ENCODE measurements at places on chromosomes 2 and 18. TPM values are rescaled to one million over a fixed set of nuclear protein-coding genes. Genes with fewer than 3 reads are reported as not detected.

DNA sequence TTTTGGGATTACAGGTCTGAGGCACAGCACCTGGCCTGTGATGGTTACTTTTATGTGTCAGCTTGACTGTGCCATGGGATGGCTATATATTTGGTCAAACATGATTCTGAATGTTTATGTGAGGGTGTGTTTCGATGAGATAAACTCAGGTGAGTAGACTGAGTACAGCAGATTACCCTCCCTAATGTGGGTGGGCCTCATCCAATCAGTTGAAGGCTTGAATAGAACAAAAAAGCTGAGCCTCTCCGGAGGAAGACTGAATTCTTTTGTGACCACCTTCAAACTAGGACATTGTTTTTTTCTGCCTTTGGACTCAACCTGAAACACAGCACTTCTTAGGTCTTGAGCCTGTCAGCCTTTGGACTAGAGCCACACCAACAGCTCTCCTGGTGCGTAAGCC is 49.4 kb upstream of the FIGN start:
- H3K27ac ChIP-seq: no peak overlapping the region
- H3K27me3 ChIP-seq: no peaks in the 10 kb centered on the region
- no peaks in the 10 kb centered on the region for H3K36me3 ChIP-seq
- H3K4me3 ChIP-seq: no peak overlapping the region
- no peaks in the 10 kb centered on the region for H3K4me1 ChIP-seq

DNA sequence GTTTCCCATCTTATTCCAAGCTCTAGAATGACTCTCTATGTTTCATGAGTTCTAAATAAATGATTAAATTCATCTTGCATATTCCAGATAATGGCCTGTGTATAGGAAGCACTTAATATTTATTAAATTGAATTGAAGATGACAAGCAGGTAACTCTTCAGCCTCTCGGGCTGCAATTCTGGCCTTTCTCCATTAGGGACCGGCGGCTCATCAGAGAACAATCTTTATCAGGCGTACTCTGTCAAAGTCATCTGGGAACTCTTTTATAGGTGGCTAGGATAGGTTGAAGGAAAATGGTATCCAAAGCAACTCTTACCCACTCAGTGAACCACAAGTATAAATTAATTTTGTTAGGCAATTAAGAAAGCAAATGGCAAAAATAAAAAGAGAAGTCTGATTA is 308.5 kb downstream of the NOL4 start:
- H3K36me3 ChIP-seq: no peaks in the 10 kb centered on the region
- DNase-seq: no peak
- no peaks in the 10 kb centered on the region for H3K4me1 ChIP-seq

DNA sequence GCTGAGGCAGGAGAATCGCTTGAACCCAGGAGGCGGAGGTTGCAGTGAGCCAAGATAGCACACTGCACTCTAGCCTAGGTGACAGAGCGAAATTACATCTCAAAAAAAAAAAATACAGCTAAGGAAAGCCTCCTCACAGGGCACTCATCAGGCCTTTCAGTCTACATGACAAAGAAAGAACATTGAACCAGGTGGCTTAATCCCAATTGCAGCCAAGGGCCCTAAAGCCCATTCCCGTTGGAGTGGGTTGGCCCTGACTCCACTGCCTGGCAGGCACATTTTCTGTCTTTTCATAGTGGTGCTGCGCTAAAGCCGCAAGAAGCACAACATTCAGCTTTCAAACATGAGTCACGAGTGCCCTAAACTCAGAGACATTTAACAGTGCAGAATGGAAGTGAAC is 372.5 kb downstream of the RNF144A start:
- no peak overlapping the region for H3K27ac ChIP-seq
- H3K4me3 ChIP-seq: no peak overlapping the region
- no peaks in the 10 kb centered on the region for H3K4me1 ChIP-seq
- H3K36me3 ChIP-seq: no peaks in the 10 kb centered on the region
- H3K27me3 ChIP-seq: no peaks in the 10 kb centered on the region

GRCh38 chr2:127932199-127932876 is 46.6 kb upstream of the AMMECR1L start:
- no peak overlapping the region for H3K4me3 ChIP-seq
- H3K27me3 ChIP-seq: no peaks in the 10 kb centered on the region
- no peaks in the 10 kb centered on the region for H3K4me1 ChIP-seq
- H3K27ac ChIP-seq: no peak overlapping the region
- H3K36me3 ChIP-seq: no peaks in the 10 kb centered on the region
- DNase-seq: no peak

DNA sequence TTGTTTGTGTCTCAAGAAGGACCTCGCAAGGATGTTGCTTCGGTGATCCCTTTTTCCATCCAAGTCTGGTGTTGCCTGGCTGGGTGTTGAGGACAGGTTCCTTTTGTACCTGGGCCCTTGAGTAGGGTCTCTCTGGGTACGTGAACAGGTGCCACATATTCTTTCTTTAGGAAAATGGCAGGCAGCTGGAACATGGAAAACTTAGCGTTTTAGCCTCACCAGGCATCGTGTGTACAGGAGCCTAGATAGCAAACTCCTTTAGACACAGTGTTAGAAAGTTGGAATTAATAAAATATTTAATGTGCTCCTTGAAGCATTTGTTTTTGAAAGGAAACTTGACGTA is 54.3 kb upstream of the RBM44 start:
- H3K27me3 ChIP-seq: no peaks in the 10 kb centered on the region
- DNase-seq: no peak
- peak overlapping the region; percentile 59 for H3K27ac ChIP-seq
- peaks cover 53% of the 10 kb centered on the region for H3K4me1 ChIP-seq

DNA sequence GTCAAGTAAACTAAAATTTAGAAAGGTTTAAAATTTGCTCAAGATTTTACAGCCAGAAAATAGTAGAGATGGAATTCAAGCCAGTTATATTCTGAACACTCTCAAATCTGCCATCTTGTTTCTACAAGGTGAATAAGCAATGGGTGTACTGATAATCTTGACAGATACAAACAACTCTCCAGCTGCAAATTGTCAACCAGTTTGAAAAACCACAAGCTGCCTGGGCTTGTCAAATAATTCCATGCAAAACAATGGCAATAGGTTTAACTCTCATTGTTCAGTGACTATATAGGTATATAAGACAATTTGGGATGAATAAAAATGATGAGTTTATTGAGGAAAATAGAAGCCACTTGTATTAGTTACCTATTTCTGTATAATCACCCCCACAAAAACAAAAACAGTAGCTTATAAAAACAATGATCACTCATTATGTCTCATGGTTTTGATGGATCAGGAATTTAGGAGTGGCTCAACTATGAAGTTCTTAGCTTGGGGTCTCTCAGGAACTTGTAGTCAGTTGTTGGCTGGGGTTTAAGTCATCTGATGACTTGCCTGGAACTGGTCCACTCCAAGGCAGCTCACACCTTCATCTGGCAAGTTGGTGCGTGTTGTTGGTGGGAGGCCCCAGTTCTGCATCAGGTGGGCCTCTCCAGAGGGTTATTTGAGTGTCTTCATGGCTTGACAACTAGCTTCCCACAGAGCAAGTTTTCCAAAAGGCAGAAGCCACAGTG is 12.6 kb upstream of the EVA1A start:
- DNase-seq: no peak
- H3K4me1 ChIP-seq: no peaks in the 10 kb centered on the region
- H3K27ac ChIP-seq: no peak overlapping the region
- peaks cover 4% of the 10 kb centered on the region for H3K27me3 ChIP-seq
- no peaks in the 10 kb centered on the region for H3K36me3 ChIP-seq

DNA sequence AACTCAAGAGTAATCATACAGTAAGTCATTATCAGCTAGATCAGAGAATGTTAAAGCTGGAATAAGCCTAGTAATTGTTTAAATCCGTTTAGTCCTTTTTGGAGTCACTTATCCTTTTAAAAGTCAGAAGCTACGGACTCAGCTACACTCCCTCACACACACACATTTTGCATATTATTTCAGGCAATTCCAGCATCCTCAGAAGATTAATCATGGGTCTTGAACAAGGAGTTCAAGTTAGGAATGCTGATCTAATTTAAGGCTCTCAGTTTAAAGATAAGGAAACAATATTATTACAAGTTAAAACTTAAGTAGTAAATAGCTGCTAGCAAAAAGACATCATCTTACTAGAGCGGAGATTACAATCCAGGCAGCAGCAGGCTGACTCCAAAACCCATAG is 74.3 kb downstream of the GTF3C3 start:
- DNase-seq: no peak
- no peaks in the 10 kb centered on the region for H3K27me3 ChIP-seq
- no peaks in the 10 kb centered on the region for H3K36me3 ChIP-seq
- no peak overlapping the region for H3K4me3 ChIP-seq
- no peak overlapping the region for H3K27ac ChIP-seq
- H3K4me1 ChIP-seq: no peaks in the 10 kb centered on the region

DNA sequence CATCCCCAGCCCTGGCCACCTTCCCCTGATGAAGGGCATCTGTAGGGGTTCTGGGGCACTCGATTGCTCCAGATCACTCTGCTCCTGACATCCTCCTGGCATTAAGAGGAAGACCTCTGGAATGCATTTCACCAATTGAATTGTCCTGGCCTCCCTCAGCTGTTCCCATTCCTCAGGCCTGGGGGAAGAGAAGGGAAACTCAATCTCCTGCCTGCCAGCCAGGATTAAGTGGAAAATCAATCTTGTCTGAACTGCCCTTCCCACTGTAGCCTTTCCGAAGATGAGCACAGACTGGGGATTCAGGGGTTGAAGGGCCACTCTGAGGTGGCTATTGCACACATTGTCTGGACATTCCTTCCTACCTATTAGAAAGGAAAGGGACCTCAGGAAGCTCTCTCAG is 99.8 kb downstream of the ALK start:
- DNase-seq: no peak
- no peaks in the 10 kb centered on the region for H3K36me3 ChIP-seq
- no peaks in the 10 kb centered on the region for H3K27me3 ChIP-seq
- H3K4me1 ChIP-seq: no peaks in the 10 kb centered on the region

DNA sequence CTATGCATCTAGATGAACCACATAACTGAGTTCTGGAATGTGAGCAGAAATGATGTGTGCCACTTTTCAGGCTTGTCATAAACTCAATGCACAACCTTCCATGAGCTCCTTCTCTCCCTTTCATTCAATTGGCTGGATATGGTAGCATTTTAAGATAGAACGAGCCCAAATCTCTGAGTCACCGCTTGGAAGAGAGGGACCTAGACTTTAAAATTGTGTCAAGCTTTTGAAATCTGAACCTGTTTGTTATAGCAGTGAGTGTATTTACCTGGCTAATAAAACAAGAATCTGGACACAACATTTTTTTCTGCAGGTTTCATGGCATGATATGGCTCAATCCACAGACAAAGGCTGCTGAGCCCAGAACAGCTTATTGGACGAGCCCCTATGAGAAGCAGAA is 297.8 kb upstream of the SPRED2 start:
- H3K4me3 ChIP-seq: no peak overlapping the region
- no peaks in the 10 kb centered on the region for H3K27me3 ChIP-seq
- H3K36me3 ChIP-seq: no peaks in the 10 kb centered on the region
- peaks cover 17% of the 10 kb centered on the region for H3K4me1 ChIP-seq
- H3K27ac ChIP-seq: no peak overlapping the region

DNA sequence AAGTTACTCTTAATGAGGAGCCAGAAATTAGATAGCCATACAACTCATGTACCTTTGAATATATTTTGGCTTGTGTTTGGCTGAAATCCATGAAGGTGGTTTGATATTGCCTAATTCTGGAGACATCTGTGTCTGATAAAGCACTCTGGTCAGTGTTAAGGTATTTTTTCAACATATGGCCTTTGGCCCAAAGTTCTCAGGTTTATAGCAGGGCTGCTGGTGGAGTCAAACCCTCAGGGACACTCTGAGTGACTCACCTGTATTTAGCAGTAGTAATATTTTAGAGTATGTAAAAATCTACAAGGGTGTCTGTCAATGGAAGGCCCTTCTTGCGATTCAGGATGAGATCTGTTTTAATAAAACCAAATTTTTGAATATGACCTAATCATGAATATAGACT is 666.5 kb downstream of the SLC4A3 start:
- H3K4me1 ChIP-seq: no peaks in the 10 kb centered on the region
- no peak overlapping the region for H3K27ac ChIP-seq
- DNase-seq: no peak
- no peak overlapping the region for H3K4me3 ChIP-seq
- no peaks in the 10 kb centered on the region for H3K27me3 ChIP-seq

GRCh38 chr18:78672862-78673446 is 306.7 kb upstream of the SALL3 start:
- H3K4me1 ChIP-seq: no peaks in the 10 kb centered on the region
- peak; percentile 34 for DNase-seq
- H3K36me3 ChIP-seq: no peaks in the 10 kb centered on the region
- H3K27me3 ChIP-seq: no peaks in the 10 kb centered on the region
- H3K27ac ChIP-seq: no peak overlapping the region
- H3K4me3 ChIP-seq: no peak overlapping the region

DNA sequence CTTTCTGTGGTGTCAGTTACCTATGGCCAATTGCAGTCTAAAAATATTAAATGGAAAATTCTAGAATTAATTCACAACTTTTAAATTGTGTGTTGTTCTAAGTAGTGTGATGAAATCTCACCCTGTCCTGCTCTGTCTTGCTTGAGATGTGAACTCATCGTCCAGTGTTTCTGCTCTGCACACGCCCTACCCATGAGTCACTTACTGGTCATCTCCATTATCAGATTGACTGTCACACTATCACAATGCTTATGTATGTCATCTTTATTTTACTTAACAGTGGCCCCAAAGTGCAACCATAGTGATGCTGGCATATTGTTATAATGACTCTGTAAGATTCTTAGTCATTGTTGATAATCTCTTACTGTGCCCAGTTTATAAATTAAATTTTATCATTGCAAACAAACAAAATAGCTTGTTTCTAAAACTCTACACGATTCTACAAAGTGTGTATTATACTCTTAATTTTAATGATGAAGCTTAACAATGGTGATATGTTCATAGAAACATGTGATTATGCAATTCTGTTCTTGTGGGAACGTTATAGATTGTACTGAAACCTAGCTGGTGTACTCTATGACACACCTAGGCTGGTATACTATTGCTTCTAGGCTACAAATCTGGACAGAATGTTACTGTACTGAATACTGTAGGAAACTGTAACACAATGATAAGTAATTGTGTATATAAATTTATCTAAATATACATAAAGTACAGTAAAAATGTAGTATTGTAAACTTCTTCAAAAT is 1086.8 kb upstream of the PIK3C3 start:
- H3K4me3 ChIP-seq: no peak overlapping the region
- no peak for DNase-seq
- H3K27me3 ChIP-seq: no peaks in the 10 kb centered on the region
- H3K36me3 ChIP-seq: no peaks in the 10 kb centered on the region

DNA sequence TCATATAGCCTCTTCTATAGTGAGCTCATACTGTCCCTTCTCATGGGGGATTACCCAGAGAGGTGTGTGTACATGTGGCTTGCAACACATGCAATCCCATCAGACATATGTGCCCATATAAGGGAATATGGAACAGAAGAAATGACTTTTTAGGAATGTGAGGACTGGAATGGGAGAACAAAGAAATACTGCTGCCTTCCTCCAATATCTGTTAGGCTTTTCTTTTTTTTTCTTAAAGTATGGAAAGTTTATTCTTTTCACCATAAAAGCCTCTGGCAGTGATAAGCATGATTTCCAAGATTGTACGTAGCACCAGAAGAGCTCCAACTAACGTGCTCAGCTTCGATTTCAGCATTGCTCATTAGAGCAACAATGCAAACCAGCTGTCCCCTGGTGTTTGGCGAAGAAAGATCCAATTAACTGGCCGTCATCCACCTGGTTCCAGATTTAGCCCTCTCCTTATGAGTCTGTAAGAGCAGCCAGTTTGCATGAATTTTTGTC is 113.6 kb downstream of the ADCYAP1 start:
- DNase-seq: no peak
- H3K27me3 ChIP-seq: no peaks in the 10 kb centered on the region
- H3K4me1 ChIP-seq: no peaks in the 10 kb centered on the region
- no peak overlapping the region for H3K27ac ChIP-seq
- no peak overlapping the region for H3K4me3 ChIP-seq
- no peaks in the 10 kb centered on the region for H3K36me3 ChIP-seq

COL4A3 gene
- total RNA-seq: 5.5 TPM

CD8A gene
- 0.58 TPM for total RNA-seq

ASXL3 gene
- 0.20 TPM for total RNA-seq

MARS2 gene
- 12.6 TPM for total RNA-seq

FSIP2 gene
- total RNA-seq: not detected

Measured in psoas muscle (tissue), 8 donors.